ENCODE measurements at places on chromosomes 1 and 21.

DNA sequence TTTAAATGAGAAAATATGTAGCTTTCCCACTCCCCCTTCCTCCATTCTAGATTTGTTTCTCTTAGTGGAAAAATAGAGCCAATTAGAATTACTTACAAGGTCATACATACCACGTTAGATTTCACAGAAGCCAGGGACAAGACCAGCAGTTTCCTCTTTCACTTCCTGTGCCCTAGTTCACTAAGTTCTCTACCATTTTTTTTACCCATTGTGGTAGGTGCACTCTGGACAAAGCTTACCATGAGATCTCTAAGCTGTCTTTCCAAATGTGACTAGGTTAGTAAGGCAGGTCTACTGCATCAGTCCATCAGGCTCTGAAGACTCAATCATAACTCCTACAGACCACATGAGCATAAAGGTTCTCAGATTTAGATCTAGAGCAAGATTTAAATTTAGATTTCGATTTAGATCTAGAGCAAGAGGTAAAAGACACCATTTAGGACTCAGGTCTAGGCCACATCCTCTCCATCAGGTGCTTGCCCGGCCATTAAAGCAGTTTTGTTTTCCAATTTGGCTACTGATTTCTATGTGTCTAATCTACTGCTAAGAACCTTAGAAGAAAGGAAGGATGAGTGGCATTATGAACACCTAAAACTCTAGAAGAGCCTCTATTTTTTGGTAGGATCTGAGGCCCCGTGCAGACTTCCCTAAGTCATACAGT, 235.3 kb downstream of the FAF1 start:
- DNase-seq, result no peak

DNA sequence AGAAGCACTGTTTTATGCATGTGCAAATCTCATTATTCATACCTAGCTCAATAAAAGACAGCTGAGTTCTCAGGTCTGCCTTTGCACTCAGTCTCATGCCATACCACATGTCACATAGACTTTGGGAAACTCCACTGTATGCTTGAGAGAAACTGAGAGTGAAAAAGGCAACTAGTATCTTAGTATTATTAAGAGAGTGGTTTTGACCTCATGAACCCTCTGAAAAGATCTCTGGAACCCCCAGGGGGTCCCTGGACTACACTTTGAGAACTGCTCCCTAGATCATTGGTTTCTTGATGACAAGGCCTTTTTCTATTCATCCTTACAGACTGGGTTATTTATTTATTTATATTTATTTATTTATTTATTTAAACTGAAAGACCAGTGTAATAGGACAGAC, 3.7 kb upstream of the RHEX start:
- DNase-seq, result no peak

DNA sequence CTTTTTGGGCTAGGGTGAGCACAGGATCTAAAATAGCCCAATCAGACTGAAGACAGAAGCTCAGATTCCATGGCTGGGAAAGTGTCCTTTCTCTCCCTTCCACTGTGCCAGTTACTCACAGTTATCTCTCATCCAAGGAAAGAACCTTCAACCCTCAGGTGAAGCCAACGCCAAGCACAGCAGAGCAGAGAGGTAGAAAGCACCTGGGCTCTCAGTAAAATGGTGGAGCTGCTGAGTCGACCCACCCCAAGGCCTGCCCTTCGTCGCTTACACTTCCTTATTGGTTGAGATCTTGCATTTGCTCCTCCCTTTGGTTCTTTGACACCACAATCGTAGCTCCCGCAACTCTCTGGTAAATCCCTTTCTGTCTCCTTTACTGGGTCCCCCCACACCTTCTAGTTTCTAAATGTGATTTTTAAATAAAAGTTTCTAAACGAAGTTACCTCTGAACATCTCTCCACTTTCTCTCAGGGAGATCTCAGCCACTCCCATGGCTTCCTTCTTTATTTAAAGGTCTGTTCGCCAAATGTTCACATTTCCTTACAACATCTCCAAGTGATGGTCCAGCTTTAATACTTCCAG, 27.5 kb upstream of the SLC30A1 start:
- no peak for DNase-seq

DNA sequence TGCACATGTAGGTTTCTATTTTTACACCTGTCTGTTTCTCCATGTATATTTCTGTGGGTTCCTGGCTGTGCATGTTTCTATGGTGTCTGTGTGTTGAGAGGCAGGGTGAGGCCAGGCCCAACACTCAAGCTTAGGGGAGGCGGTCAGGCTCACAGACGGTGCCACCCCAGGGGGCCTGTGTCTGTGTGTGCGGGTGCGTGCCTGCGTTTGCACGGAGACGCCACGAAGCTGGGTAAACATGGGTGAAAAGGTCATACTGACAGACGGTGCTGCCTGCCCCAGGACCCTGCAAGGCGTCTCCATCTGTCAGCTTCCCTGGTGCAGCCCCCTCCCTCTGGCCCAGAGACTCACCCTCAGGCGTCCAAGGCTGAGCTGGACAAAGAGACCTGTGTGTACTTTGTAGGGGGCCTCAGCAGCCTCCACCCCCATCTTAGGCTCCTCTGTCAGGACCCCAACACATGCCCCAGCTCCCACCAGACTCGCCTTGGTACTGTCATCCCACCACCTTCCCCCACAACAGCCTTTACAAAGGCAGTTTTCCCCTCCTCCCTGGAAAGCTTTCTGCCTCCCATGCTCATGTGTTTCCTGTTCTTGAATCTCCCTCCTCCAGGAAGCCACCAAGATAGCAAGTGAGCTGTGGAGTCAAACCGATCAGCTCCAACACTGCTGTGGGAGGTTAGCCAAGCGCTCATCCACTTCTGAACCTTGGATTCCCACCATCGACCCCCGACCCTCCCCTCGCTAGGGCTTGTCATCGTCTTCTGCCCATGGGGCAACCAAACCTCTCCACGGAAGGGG, 34.1 kb downstream of the PTPRF start:
- no peak for DNase-seq

DNA sequence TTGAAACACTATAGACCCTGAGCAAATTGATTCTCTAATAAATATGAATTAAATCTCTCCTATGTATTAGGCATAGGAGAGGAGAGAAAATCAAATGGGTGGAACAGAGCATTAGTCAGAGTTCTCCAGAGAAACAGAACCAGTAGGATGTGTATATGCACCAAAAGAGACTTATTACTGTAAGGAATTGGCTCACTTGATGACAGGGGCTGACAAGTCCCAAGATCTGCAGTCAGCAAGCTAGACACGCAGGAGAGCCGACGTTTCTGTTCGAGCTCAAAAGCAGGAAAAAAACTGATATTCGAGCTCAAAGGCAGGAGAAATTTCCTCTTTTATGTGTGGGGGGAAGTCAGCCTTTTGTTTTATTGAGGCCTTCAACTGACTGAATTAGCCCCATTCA, 259.2 kb upstream of the KAZN start:
- no peak for DNase-seq

DNA sequence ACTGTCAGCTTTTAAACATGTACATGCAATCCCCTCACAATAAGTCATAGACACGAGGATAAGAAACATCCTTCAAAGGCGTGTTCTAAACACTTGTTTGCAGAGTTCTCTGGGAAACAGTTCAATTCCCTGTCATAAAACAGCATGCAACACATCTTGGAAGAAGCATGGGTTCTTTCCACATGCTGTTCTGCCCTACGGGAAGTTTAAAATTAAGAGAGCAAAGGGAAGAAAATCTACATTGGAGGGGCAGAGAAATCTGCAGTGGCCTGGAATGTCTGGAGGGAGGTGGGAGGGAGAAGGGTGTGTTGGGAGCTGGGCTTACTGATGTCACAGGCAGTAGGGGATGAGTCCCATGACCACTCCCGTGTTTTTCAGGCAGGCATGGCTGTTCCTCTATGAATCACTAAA, 98.3 kb upstream of the SLC2A1 start:
- no peak for DNase-seq

DNA sequence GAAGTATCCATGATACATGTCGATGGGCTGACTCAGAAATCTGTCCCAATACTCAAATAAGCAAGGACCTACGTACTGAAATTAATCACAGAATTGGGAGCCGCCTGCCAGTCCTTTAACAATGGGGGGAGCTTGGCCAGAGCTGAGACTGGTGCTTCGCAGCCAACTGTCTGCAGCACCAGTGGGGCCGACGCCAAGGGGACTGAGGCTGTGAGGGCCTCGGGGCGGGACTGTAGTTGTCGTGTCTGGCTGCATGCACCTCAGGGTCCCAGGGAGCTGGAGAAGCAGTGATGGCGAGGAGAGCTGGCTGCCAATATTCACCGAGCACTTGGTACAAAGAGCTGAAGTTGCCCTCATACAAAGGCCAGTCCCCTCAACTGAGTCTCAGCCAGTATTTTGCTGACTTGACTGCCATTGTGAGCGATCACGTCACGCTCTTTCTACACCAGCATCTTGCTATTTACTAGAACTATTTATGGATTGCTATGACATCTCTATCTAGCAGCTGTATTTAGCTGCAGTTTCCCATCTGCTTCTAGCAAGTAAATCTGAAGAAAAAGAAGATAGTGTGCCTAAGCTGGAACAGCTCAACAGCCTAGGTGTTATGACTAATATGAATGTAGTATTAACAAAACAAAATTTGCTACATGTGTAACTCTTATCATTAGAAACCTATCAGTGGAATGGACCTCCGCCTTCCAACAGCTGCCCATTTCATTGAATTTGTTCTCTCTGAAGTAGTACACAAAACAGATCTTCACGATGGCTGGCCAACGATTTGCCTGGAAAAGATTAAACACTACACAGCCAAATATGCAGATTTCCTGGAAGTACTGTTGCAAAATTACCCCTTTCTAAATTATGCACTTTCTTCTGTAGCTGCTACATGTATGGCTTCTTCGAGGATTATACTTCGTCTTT, 29.1 kb downstream of the EVI5 start:
- no peak for DNase-seq

DNA sequence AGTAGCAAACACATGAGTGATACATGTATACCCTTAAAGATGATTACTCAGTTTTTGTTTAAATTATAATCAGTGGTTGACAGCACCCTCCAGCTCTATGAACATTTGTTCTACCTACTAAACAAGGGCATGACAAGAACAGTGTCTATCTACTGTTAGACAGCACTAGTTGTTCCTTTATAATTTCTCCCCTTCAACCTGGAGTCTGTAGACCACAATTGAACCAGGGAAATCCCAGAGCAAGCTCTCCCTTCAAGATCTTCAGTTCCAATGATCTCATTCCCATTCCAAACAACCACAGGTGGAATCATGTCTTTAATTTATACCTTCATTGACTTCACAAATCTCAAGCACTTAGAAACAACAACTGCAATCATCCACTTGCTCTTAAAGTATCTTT, 216.1 kb downstream of the HHIPL2 start:
- no peak for DNase-seq

DNA sequence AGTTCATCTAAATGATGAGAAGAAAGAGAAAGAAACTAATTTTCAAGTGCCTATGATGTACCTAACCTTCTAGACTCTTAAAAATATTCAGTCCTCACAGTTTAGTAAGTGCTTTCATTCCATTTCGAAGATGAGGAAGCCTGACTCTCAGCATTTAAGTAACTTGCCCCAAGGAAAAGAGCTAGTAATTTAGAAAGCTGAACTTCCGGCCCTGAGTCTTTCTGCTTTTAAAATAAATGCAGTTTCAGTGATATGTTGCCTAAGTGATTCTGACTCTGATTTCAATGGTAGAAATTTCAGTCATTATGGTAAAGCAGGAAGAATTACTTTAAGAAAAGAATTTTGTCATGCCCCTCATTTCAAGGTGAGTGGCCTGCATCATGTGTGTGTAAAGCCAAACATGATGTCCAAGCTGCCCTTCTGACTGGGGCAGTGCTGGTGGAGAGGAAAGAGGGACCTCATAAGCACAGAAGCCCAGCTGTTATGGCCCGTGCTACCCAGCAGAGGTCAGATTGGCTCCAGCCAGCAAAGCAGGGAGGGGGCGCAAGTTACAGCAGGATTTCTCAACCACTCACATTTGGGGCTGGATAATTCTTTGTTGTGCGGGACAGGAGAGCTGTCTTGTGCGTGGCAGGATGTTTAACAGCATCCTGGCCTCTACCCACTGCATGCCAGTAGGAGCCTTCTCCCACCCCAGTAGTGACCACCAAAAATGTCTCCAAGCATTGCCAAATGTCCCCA, 10.7 kb downstream of the ATP1A4 start:
- no peak for DNase-seq

DNA sequence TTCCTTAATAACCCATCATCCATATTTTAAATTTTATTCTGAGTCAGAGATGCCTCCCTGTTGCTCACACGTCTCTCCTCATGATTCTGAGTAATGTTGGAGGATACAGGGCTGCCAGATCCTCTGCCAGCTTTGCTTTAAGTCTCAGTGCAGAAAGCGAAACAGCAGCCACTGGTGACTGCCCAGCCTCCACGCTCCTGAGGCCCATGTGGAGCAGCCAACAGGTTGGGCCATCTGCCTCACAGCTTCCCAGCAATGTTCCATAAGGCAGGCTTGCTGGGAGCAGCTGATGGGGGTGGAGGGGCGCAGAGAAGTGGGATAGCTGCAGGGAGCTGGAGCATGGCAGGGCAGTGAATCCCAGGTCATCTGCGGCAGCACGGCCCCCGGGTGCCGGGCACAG, 104.2 kb downstream of the IGSF21 start:
- no peak for DNase-seq

DNA sequence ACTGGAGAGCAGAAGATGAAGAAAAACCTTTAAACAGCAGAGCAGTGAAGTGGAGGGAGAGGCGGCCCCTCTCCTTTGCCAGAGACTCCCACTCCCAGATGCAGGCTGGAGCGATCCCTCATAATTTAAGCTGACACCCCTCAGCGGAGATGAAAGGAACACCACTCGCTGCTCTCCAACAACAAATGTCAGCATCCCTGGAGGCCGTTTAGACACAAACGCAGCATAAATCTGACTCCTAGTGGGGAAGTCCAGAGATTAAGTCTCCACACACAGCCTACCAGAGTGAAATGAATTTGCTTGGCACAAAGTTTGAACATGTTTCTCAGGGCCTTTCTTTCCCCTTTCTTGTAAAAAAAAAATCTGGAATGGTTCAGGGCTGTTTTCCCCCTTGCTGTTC, 137.8 kb downstream of the LMX1A start:
- DNase-seq, result no peak

- no peak for DNase-seq
These were observed 29.4 kb upstream of the CCSAP start for GRCh38 chr1:229372251-229372650.

DNA sequence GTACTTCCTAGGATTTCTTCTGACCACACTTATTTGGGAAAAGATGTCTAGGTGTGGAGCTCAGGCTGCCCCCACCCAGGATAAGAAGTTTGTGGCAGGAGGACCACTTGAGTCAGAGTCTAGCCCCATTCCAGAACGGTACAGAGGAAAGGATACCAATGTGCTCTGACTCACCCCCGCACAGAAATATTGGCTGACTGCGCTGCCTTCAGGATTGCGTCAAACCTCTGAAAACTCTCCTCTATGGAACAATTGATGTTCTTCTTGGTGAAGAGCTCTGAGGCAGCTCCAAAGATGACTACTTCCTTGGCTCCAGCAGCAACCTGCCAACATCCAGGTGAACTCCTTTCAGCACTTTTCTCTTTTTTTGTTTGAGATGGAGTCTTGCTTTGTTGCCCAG, 11.2 kb downstream of the HMGCL start:
- no peak for DNase-seq

DNA sequence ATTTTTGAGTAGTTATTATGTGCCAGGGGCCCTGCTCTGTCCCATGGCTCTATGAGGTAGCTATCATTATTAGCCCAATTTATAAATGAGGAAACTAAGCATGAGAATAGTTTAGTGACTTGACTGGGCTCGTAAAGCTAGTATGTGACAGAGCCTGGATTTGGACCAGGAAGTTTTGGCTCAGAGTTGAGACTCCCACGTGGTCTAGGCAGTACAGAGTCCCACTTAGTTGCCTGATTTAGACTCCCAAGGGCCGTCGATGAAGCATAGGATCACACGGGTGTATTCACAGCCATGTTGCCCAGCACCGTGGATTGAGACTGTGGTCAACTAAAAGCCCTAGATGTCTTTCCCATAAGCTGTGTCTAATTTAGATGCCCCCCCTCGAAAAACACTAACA, 81.7 kb downstream of the DDX20 start:
- DNase-seq, result no peak
